ENCODE measurements at places on chromosomes 5 and 9. TPM values are rescaled to one million over a fixed set of nuclear protein-coding genes. Genes with fewer than 3 reads are reported as not detected.
A peak's percentile ranks its signal among the peaks of the same experiment; 100 is the strongest.

DNA sequence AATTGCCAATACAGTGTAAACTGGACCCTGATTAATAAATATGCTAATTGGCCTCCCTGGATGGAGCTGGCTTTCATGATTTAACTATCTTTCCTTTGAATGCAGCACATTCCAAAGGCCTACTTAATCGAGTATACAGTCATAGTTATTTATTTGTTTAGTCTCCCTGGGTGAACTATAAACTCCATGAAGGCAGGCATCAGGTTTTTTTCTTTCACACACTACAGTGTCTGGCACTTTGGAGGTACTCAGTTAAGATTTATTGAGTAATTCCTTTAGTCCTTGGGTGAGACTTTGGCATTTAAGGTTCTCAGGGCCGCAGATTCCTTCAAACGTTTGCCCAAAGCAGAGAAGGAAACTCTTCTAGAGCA, 20.5 kb downstream of the RUSC2 start:
- DNase-seq, result no peak

Gene TNFAIP8
- 13.6 TPM for total RNA-seq

Gene GOLM1
- total RNA-seq, result 57.8 TPM

DNA sequence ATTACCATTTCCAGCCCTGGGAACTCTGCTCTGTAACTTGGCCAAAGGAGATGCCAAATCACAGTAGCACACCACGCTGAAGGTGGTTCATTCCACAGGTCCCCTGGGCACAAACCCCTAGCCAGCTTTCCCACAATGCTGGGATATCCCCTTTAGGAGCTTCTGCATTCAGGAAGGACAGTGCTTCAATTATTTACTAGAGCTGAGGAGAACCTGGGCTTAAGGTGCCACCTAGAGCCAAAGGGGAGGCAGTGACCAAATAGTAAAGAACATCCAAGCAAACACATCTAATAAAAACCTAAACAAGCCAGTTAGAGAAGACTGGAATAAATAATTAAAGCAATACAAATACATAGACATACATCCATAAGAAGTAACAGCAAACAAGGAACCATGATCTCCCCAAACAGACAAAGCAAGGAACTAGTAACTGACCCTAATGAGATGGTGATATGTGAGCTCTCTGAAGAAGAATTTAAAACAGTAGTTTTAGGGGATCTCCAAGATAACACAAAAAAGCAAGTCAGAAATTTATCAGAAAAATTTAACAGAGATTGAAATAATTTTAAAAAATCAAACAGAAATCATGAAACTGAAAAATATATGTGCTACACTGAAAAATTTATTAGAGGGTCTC, 14.6 kb downstream of the KIF4B start:
- DNase-seq, result peak; percentile 55

- no peak for DNase-seq
Measured at GRCh38 chr9:117325831-117326230, 89.0 kb downstream of the ASTN2 start.

GRCh38 chr9:108278341-108278740, 577.4 kb downstream of the ACTL7B start:
- no peak for DNase-seq

GRCh38 chr9:8724284-8725018, 924.9 kb upstream of the DMAC1 start:
- DNase-seq, result no peak

DNA sequence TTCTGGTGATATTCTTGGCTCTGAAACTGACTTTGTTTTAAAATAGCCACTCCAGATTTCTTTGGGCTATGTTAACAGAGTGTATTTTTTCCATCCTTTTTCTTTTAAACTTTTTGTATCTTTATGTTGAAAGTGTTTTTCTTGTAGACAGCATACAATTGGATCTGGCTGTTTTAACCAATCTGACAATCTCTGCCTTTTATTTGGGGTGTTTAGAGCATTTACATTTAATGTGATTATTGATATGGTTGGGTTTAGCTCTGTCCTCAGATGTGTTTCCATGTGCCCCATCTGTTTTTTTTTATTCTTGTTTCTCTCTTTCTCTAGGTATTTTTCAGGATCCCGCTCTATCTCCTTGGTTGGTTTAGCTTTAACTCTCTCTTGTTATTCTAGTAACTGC, 10.7 kb downstream of the SLC6A18 start:
- no peak for DNase-seq

- peak; percentile 10 for DNase-seq
Measured at GRCh38 chr9:131082774-131083512, 13.4 kb upstream of the AIF1L start.

DNA sequence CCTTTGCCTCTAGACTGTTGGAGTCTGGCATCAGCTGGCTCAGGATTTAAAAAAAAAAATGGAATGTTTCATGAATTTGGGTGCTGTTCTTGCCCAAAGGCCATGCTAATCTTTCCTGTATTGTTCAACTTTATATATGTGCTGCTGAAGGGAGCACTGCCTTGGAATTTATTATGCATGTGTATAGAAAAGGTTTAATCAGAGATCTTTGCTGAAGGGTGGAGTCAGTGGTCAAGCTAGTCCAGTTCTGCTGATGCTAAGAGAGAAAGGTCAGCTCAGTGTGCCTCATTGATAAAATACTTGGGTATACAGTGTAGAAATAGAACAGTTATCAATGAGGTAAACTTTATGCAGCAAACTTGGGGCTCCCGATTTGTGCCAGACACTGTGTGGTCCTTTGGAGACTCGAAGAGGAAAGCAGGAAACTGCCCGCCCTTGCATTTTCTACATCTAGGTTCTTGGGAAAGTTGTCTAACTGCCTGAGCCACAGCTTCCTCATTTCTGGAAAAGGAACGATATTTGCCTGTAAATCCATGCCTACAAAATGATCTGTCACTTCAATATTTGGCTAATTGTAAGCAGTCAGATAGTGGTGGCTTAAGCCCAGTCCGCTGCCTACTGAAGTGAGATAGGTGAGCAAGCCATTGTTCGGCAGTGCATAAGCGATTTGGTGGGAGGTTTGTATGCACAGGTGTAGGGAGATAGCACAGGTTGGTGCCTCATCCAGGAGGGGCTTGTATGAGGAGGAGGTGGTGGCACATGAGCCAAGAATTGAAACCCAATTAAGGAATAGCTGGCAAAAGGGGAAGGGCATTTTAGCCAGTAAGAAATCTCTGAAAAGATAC, 29.2 kb upstream of the GTF2H2C start:
- DNase-seq, result no peak

GRCh38 chr9:26566141-26566540, 326.5 kb downstream of the CAAP1 start:
- DNase-seq, result no peak

Gene NSG2
- 0.05 TPM for total RNA-seq

DNA sequence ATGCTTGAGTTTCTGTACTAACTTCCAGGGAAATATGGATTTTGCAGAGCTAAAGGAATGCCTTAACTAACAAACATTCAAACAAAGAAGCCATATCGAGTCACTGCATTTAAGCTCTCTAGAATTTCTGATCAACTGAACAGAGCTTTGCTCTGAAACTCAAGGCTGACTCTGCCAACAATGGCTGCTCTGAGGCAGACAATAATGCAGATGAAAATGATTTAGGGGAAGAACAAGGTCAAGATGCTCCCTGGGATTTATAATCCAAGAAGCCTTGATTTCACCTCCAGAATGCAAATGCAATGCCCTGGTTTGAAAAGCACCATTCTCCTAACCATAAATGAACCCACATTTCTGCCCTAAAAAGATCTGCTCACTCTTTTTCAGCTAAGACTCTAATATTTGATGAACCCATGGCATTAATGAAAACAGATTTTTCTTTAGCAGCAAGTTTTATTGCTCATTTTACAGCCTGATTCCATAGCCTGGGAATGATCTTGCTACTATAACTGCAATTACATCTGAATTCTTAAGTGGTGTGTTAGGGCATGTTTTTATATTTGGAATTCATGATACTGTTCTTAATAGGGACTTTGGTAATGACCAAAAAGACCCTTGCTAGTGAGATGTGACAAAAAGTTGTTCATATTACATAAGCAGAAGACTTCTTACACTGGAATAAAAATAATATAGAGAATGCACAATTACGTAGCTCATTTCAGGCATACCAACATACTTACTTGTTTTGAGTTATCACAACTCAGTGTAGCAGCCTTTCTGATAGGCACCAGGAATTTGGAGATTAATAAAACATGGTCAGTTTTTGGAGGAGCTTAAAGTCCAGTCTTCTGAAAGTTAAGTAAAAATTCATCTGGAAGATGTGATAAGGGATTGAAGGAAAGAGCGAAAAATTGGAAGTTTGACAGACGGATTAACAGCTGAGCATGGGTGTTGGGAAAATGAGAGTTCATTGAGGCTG, 169.4 kb downstream of the TRPM3 start:
- DNase-seq, result no peak

Gene GARIN3
- total RNA-seq, result not detected

DNA sequence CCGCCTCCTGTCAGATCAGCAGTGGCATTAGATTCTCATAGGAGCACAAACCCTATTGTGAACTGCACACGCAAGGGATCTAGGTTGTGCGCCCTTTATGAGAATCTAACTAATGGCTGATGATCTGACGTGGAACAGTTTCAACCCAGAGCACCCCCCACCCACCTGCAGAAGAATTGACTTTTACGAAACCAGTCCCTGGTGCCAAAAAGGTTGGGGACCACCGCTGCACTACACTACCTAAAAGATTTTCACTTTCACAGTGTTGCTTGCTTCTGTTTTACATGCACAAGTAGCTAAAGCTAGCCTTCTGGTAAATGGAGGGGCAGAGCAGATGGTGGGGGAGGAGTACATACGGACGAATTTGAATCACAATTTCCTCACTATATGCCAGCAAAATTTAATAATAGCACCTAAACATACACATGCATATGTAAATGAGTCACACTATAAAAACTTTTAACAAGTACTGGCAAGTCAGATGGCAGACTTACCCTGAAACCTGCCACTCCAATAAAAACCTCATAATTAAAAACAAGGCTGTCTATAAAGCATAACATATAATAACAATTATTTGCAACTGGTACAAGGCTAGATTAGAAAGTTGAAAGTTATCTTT, 24.0 kb upstream of the CDKN2B start:
- no peak for DNase-seq

- DNase-seq, result no peak
Measured at GRCh38 chr9:108213511-108213910, 642.3 kb downstream of the ACTL7B start.

- DNase-seq, result no peak
Measured at GRCh38 chr5:55913466-55914413, 62.6 kb downstream of the IL31RA start.

DNA sequence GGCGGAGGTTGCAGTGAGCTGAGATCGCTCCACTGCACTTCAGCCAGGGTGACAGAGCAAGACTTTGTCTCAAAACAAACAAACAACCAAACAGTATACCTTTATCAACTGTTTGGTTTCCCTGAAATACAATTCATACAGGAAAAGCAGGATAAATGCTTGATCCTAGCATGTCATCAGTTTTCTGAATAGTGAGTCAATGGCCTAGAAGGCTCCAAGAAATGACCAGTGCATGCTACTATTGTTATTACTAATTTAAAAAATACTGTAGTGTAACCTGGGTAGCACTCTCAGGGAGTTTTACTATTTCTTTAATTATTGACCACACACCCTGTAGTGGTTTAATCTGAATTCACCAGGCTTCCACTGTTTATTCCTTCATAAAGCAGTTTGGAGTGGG, 101.0 kb upstream of the PTPN3 start:
- no peak for DNase-seq

GRCh38 chr9:108444400-108445358, 411.1 kb downstream of the ACTL7B start:
- peak; percentile 78 for DNase-seq

Gene SLC6A3
- not detected for total RNA-seq

Data from dermis blood vessel endothelial cell (primary cell).